Astrocyte (in vitro differentiated cells and primary cell): ENCODE measurements at places on chromosomes 2 and 18. TPM values are rescaled to one million over a fixed set of nuclear protein-coding genes. Genes with fewer than 3 reads are reported as not detected.

GRCh38 chr18:63348508-63349136, 18.4 kb downstream of the KDSR start:
- DNase-seq = no peak

DNA sequence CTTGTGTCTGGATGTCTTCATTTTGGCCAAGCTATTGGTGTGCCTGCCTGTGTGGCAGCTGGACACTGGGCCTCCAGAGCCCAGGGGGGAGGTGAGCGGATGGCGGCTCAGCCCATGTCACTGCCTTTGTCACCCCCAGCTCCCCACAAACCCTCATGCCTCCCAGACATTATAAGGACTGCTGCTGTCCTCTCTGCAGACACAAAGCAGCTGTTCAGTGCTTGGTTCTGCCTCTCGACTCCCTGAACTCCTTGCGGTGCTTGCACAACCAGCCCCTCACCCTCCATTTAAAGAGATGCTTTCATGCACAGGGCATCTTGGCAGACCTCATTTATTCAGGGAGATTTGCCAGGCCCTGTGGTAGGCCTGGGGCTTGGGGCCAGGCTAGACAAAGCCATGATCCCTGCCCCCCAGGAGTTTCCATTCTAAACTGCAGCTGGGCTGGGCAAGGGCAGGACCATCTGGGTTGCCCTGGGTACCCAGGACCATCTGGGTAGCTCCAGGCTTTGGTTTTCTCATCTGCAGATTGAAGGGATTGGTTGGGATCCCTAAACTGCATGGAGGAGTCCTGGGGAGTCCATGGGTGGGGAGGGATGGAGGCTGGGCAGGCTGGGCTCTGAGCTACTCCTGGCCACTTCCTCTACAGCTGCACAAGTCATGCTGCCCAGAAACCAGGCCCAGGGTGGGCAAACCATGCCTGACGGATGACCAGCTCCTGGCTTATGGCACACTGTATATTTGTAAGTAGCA, 168.5 kb downstream of the CELF4 start:
- no peak for DNase-seq

GRCh38 chr2:151754253-151754897, 20.1 kb upstream of the NEB start:
- DNase-seq = no peak

DNA sequence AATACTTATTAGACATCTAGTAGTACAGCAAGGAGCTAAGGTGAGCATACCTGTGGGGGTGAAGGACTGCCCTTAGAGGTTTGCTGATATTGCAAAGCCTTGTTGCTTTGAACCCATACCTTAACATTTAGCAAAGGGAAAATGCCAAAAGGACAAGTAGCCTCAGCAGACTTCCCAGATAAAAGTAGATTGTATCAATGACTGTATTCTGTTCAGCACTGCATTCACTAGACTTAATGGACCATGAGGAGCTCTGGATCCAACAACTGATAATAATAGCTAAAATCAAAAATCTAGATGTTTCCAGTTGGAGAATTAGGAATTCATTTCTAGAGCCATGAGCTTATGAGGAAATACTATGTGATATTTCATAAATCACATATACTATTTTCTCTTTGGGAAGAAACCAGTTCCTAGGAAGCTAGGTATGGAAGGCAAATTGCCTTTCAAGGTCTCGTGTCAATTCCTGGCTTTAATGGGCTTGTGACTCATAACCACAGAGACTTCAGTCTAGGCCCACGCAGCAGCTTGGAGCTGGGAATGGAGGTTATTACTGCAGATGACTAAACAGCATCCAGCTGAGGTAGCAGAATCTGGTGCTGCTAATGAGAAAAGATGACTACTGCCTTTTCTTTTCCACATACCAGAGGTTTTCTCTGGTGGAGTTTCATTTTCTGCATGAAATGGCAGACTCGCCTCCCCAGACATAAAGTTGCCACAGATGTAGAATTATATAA, 191.2 kb upstream of the NABP1 start:
- DNase-seq = peak; percentile 100

DNA sequence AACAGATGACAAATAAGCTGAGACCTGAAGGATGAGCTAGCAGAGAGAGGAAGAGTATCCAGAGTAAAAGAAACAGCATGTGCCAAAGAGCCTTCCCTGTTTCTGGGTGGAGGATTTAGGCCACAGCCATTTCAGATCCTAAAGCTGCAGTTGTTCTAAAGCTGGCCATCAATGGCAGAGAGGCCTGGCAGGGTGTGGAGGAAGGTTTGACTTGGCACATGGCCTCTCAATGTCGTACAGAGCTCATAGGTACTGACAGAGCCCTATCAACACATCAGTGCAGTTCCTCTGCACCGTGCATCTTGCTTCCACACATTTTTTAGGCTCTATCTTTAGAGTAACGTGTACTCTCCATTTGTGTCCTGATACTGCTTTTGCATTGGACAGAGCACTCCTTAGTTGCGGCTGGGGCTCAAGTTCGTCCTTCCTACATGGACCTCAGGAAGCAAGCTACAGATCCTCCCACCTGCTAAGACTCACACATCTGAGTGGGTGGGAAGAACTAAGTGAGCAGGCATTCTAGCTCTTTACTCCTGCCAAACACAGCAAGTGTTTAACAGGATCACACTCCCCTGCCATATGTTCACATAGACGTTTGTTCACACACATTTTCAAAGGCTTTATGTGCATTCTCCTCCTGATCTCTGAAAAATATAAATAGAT, 3.0 kb upstream of the CHMP3 start:
- DNase-seq = no peak

- DNase-seq = peak; percentile 68
These were observed 58.1 kb downstream of the PXDN start for GRCh38 chr2:1685957-1686783.

DNA sequence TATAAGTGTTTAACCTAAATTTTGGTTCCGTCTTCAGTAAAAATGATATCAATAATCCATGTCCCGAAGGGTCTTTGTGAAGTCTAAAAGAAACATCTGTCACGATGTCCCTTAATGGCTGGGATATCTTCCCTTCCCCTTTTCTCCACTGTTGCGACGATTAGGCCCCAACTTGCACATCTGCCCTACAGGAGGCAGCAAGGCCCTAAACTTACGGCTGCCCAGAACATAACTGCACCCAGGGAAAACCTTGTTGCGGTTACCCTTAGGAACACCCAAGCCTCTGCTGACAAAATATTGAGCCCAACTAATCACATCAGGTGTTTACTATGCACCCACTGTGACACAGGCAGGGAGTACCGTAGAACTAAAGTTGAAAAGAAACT, 1.3 kb upstream of the SMAD2 start:
- no peak for DNase-seq

DNA sequence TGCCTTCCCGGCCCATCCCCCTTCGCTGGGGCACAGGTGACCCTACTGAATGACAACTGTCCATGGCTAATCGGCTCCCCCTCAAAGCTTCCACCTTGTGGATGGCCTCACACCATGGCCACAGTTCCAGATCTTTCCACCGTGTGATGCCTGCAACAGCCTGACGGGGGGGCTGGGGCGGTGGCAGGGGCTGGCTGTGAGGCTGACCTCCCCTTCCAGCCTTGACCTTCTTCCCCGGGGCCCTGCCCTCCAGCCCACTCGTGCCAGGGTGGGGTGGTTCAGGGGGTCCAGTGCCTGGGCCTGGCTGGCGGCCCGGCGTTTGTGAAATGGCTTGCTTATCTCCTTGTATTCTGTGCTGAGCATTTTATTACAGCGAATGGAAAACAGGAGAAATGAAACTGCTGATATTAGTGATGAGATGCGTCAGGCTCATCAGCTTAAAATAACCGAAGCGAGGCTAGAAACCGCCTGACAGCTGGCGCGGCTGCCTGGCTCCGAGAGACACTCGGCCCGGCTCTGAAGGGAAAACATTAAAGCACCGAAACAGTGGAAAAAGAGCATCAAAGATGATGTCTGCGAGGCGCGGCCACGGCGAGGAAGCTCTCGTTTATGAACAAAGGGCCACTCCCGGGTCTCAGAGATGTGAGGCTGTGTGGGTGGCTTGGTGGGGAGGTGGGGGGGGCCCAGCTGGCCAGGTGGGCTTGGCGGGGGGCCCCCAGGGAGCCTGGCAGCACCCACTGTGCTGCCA, 916 bp upstream of the PDCD1 start:
- DNase-seq = no peak

DNA sequence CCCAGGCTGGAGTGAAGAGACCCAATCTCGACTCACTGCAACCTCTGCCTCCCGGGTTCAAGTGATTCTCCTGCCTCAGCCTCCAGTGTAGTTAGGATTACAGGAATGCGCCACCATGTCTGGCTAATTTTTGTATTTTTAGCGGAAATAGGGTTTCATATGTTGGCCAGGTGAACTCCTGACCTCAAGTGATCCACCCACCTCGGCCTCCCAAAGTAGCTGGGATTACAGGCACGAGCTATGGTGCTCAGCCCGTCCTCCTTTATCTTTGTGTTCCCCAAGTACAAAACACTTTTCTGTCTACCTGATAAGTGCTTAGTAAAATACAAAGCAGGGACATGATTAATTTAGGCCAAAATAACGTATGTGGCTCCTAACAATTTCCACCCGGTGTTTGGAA, 91.2 kb upstream of the STK17B start:
- no peak for DNase-seq

GRCh38 chr2:10410001-10410822, 37.9 kb downstream of the ODC1 start:
- peak; percentile 66 for DNase-seq

GRCh38 chr2:237732070-237732469, 66.5 kb upstream of the RBM44 start:
- DNase-seq = no peak

GRCh38 chr2:121039679-121040078, 245.3 kb downstream of the TFCP2L1 start:
- no peak for DNase-seq

DNA sequence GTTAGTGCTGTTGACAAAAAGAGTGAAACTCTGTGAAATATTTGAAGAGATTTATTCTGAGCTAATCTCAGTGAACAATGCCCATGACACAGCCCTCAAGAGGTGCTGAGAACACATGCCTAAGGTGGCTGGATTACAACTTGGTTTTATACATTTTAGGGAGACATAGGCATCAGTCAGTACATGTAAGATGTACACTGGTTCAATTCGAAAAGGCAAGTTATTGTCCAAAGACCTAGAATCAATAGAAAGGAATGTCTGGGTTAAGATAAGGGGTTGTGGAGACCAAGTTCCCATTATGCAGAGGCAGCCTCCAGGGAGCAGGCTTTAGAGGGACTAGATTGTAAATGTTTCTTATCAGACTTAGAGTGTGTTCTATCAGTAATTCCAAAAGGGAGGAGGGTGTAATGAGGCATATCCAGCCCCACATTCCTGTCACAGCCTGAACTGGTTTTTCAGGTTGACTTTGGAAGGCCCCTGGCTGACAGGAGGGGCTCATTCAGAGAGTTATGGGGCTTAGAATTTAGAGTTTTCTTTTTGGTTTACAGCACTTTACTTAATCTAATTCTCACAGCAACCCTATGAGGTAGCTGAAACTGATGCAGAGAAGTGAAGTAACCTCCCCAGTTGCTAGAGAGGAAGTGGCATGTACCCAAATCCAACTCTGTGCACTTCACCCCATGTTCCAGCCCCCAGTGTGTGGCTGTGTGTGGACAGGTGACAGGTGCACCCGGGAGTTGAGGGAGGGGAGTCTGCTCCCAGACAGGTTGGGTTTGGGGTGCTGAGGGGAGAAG, 28.3 kb upstream of the ASAP2 start:
- peak; percentile 44 for DNase-seq

DNA sequence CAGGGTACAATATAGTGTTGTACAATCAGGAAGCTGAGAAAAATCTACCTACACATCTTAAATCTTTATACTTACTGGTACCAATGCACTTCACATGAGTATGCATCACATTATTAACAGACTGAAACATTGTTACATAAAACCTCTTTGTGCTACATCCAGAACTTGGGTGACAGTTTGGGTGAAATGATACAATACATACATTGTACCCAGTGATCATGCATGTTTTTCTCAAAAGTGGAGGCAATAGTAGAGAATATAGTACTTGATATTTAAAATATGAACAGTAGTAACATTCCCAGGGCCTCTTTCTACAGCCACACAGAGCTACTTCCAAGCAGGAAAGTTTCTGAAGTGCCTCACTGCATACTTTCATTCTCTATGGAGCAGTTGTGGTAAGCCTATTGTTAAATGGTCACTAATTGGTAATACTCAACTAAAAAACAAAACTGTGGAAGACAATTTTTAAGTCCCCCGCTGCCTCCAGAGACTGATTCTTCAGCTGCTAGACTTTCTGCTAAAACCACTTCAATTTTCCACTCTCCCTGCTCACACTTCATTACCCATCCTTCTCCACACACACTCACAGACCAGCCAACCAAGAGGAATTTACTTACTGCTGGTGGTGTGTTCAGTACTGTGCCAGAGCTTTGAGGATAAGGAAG, 22.9 kb upstream of the GRB14 start:
- DNase-seq = no peak

GRCh38 chr2:50379351-50379750, 652.6 kb downstream of the NRXN1 start:
- no peak for DNase-seq

DNA sequence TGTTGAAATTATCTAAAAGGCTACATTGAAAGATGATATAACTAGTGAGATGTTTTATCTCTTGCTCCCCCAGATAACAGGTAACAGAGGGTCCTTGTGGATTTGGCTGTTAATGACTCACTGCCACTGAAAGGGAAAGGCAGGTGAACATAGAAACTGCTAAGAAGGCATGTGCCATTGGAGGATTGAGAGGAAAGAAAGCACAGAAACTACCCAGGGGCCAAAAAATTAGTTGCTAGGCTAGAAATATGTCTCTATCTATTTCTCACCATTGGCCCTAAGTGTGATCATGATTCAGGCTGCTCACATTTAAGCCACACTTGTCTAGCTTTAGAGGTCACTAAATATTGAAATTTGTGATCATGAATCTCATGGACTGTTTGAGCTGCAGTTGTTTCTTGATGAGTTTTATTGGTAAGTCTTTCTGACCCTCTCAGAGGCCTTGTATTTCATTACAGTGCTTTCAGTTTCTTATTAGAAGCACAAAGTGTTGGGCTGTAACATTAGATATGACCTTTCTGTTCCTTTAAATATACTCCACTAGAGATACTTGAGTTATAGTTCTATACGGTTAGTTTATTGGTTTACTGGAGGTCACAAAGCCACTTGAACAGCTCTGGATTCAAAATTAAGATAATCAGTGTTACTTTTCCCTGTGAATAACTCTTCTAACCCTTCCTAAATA, 26.2 kb downstream of the NAB1 start:
- DNase-seq = no peak

Gene ANKRD53
- total RNA-seq = 0.94 and 1.1 TPM in 2 replicates

Gene TSPYL6
- not detected in 2 replicates for total RNA-seq

Gene SETBP1
- 8.5 and 12.4 TPM in 2 replicates for total RNA-seq
